ENCODE measurements at places on chromosomes 2 and 18.

GRCh38 chr2:85771486-85771885, 17.7 kb downstream of the ATOH8 start:
- no peak for DNase-seq

GRCh38 chr18:74905247-74905646, 303.7 kb downstream of the PTGR3 start:
- DNase-seq, result no peak

- no peak for DNase-seq
Measured at GRCh38 chr18:45678850-45679249, 45.1 kb upstream of the SLC14A1 start.

GRCh38 chr2:232361646-232362045, 16.9 kb upstream of the ALPP start:
- no peak for DNase-seq

DNA sequence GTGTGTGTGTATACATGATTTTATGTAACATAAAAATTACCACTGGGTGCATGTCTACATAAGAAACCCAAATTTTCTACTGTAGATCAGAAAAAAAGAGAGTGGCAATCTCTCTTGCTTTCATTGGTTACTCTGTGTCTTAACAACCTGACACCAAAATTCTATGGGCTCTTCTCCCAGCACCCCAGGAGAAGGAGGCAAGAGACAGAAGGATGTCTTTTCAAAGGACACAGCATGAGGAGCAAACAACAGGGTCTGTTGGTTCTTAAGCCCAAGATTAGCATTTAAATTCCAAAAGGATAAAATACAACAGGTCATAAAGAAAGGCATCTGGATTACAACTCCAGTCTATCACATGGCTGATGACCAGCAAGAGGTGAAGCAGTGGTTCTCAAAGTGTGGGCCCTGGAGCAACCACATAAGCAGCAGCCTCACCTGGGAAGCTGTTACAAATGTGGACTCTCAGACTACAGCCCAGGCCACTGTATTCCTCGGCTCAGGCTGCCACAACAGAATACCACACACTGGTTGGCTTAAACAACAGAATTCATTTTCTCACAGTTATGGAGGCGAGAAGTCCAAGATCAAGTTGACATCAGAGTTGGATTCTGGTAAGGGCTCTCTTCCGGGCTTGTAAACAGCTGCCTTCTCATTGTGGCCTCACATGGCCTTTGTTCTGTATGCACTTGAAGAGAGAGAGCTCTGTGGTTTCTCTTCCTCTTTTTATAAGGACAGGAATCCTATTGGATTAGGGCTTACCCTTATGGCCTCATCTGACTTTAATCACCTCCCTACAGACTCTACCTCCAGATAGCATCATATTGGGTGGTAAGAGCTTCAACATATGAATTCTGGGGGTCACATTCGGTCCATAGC, 79.8 kb upstream of the RNF152 start:
- no peak for DNase-seq

- DNase-seq, result no peak
Measured at GRCh38 chr18:48940854-48941611, 9.7 kb downstream of the SMAD7 start.

DNA sequence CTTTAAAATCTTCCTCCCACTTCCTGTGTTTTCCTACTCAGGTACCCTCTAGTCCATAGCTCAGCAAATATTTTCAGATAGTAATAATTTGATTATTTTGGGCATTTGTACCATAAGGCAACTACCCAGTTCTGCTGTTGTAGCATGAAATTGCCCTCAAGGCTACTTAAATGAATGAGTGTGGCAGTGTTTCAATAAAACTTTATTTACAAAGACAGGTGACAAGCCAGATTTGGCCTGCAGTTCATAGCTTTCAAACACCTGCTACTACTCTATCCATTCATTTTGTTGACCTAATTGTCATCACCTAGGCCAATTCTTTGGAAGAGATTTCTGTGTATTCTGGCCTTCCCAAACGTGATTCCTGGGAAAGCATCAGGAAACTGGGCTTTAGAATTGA, 28.9 kb downstream of the NYAP2 start:
- DNase-seq, result no peak

DNA sequence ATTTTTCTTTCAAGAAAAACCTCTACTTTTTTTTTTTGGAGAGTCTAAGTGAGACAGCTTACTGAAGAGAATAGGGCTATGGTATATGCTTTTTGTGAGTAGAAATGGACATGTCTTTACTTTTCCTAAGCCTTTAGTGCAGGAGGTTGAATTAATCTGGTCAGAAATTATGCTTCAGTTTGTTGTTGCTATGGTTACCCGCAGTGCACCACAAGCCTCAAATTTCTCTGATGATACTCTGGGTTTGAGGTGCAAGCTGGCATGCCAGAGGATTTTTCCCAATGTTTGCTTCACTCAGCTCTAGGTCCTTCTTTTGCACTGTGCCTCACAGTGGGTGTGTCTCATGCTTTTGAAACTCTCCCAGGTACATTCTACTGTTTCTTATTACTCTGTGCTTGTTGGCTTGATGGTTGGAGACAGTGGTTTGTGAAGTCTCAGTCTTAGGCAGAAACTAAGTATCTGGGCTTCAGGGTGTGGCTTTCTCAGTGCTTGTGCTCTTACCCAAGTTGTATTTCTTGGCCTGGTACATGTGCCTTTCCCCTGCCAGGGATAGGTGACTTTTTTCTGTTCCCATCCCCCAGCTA, 278.3 kb downstream of the RBM43 start:
- no peak for DNase-seq

- DNase-seq, result no peak
Measured at GRCh38 chr2:198143793-198144192, 339.4 kb downstream of the PLCL1 start.

Measured in D341Med (cell line).